ENCODE measurements at places on chromosomes 5 and 9. TPM values are rescaled to one million over a fixed set of nuclear protein-coding genes. Genes with fewer than 3 reads are reported as not detected.

DMRTA1 gene
- under 0.01 TPM for total RNA-seq

PDGFRB gene
- total RNA-seq, result 326 TPM

ANKRD55 gene
- not detected for total RNA-seq

DEPDC1B gene
- total RNA-seq, result 0.94 TPM

SAXO1 gene
- 0.20 TPM for total RNA-seq

RETREG1 gene
- 0.44 TPM for total RNA-seq

QRFP gene
- not detected for total RNA-seq

FIBCD1 gene
- total RNA-seq, result 0.62 TPM

PCDHGB7 gene
- 19.9 TPM for total RNA-seq

SPINK4 gene
- not detected for total RNA-seq

PCDHA13 gene
- total RNA-seq, result not detected
